ENCODE measurements at places on chromosomes 3 and 15. TPM values are rescaled to one million over a fixed set of nuclear protein-coding genes. Genes with fewer than 3 reads are reported as not detected.

DNA sequence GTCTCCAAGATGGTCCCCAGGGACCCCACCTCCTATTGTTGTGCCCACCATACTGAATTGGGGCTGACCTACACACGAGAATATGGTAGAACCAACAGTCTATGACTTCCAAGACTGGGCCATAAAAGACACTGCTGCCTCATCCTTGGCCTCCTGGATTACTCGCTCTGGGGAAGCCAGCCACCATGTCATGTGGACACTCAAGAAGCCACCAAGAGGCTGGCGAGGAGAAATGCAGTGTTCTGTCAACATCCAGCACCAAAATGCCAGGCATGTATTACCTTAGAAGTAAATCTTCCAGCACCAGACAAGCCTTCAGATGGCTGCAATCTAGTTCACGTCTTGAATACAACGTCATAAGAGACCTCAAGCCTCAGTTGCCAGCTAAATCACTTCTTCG lies 17.1 kb upstream of the TPM1 start:
- DNase-seq = peak; percentile 38

DNA sequence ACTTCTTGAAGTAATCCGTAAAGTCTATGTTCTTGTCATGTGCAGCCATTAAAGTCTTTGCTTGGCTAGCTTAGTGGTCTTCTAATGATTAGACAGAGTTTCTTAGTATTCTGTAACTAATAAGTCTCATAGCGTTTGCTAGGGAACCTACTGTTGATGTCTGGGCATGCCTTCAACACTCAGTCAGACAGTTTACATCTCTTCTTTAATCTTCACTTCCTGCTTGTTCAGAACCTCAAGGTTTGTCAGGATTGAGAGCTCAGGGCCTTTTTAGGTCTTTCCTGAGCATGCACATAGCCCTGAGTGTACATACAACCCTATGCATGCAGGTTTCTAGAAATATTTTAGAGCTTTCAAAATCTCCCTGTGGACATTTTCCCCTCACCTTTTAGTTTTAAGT lies 426.3 kb downstream of the AGBL1 start:
- DNase-seq = no peak

DNA sequence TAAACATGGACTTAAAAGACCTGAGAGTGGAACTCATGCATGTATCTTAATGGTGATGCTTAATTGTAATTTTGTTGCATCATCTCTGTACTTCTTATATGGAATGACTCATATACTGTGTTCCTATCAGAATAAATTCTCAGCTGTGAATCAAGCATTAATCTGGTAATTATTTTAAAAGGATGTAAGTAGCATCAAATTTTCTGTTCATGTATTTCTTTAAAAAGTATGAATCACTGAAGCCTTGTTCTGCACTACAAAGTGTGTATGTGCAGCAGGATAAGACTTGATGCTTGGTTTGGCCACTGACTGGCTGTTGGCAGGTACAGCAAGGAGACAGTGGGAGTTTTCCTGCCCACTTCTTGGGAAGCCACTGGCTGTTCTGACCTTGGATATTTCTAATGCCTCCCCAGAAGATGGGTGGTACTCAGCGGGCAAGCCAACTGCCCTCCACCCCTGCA lies 123.9 kb downstream of the ANO10 start:
- no peak for DNase-seq

- DNase-seq = no peak
Measured at GRCh38 chr3:28698706-28699105, 350.1 kb upstream of the AZI2 start.

TTLL13 gene
- total RNA-seq = not detected

GOLGA8H gene
- total RNA-seq = 0.15 TPM

DNA sequence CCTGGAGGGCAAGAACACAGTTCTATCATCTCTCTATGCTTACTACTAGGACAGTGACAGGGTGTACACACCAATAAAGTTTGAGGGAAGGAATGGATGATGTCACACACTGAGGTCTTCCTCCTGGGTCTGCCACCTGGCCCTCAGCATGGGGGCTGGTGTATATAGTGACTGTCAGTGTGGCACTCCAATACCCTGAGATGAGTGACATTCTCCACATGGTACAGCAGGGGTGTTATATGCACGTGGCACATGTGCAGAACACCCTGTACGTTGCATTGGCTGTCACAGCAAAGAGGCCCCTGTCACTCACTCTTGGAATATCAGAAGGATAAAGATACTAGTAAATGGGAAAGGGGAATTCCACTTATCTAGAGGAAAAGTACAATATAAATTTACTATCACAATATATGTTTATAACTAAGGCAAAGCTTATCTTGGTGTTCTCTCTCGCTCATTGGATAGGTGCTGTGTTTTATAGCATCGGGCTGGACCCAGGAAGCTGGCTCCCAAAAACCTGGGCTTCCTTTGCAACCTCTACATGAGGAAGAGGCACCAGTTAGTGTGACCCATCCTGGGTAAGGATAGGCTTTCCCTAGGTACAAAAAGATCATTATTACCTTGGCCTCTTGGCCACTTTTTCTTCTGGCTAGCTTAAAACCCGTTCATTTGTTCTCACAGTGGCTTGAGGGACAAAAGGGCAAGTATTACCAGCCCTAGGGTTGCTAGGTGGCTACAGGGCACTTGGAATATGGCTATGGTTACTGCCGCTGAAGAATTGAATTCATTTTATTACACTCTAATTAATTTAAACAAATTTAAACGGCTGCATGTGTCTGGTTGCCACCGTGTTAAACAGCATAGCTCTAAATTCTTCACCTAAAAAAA lies 54.8 kb upstream of the HES1 start:
- DNase-seq = no peak

- no peak for DNase-seq
Measured at GRCh38 chr3:3848923-3849275, 49.7 kb downstream of the LRRN1 start.

SATB1 gene
- 0.89 TPM for total RNA-seq

GRCh38 chr15:61016087-61016486 lies 213.0 kb downstream of the RORA start:
- DNase-seq = no peak
